Omental fat pad (tissue), 4 donors: ENCODE measurements at places on chromosomes 11 and 22. TPM values are rescaled to one million over a fixed set of nuclear protein-coding genes. Genes with fewer than 3 reads are reported as not detected.

DNA sequence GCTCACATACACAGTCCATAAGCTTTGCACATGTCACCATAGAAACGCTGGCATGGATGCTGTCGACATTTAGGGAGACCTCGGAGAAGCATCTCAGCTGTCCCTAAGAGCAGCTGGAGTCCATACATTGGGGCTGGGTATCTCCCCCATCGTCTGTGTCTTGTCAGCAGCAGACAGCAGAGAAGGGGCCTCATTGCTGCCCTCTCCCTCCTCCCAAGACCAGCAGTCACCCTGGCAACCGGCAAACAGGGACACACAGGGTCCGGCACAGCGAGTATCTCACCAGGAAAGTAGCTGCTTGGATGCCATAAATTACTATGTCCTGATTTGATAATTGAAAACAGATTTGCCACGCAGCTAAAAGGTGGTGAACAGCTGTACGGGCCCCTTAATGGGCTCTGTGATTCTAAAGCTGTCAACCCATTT is 84.4 kb downstream of the CD44 start:
- no peak for DNase-seq

DNA sequence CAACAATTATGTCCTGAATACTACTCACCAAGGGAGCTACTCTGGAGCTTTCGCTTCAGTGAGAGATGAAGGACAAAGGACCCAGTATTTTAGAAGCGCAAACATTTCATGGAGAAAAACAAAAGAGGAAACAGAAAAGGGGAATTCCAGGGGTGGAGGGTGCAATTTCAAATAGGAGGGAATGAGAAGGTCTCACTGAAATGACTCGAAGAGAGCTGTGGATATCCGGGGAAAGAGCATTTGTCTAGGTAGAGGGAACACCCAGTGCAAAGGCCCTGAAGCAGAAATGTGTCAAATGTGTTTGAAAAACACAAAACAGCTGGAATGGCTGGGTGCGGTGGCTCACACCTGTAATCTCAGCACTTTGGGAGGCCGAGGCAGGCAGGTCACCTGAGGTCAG is 2.4 kb downstream of the RPS19BP1 start:
- DNase-seq = no peak

DNA sequence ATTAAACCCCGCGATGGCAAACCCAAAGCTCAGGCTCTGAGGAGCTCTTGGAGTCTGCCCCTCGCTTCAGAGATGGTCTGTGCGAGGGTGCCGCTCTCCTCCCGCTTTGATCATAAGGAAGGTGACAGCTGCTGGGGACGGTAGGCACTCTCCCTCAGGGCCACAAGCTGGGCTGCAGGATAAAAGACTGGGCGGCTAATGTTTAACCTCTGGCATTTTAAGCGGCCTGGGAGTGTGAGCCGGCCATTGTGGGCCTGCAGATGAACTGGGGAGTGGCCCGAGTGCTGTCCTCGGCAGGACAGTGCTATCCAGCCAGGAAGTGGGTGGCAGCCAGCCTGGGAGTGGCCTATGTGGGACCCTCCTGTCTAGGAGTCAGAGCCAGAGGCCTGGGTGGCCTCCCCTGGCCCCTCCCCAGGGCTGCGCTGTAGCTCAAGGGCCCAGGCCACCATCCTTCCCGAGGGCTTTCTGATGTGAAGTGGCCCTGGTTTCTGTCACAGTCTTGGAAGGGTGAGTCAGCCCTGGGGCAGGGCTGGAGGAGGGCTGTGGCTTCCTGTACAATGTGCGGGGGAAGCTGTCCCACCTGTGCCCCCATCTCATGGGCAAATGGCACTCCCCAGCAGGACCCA is 58.7 kb upstream of the PRODH start:
- no peak for DNase-seq

GRCh38 chr11:128725630-128726319 is 31.9 kb downstream of the FLI1 start:
- no peak for DNase-seq

DNA sequence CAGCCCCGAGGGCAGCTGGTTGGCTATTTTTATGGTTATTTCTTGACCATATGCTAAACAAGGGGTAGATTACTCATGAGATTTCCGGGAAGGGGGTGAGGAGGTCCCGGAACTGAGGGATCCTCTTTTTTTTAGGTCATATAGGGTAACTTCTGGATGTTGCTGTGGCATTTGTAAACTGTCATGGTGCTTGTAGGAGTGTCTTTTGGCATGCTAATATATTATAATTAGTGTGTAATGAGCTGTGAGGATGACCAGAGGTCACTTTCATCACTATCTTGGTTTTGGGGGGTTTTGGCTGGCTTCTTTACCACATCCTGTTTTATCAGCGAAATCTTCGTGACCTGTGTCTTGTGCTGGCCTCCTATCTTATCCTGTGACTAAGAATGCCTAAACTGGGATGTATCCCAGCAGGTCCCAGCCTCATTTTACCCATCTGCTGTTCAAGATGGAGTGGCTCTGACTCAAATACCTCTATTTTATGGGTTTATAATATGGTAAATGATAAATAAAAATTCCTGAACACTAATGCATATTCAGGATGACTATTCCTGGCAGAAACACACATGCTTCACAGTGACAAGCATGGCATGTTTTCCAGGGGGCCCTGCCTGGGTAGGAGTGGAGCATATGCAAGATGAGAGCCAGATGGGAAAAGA is 11.2 kb downstream of the KREMEN1 start:
- DNase-seq = no peak

GRCh38 chr11:102317099-102317767 is at the start of gene BIRC3:
Gene BIRC3 (plus strand): TSS chr11:102317484. CDS start chr11:102324510, 7,026 bp downstream.
- DNase-seq = peak; percentile 74

The ZDHHC5 gene
- total RNA-seq = 51.7 TPM

GRCh38 chr11:111417011-111417765 is 38.1 kb upstream of the POU2AF1 start:
- no peak for DNase-seq

DNA sequence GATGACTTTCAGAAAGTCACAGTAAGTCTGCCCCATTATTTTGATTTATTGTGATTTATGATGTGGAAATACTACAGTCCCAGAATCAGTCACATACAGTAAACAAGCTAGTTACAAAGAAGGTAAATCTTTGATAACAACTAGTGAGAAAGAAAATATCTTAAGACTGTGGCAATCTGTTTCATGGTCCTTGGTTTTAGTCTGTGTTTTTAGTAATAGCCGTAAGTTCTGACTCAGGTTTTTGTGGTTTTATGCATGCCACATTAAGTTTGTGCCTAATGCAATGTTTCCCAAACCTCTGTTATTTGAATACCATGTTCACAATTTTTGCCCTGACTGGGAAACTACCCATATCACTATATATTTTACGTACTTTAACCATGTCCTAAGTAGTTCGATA is 6.7 kb downstream of the CEP295 start:
- no peak for DNase-seq

DNA sequence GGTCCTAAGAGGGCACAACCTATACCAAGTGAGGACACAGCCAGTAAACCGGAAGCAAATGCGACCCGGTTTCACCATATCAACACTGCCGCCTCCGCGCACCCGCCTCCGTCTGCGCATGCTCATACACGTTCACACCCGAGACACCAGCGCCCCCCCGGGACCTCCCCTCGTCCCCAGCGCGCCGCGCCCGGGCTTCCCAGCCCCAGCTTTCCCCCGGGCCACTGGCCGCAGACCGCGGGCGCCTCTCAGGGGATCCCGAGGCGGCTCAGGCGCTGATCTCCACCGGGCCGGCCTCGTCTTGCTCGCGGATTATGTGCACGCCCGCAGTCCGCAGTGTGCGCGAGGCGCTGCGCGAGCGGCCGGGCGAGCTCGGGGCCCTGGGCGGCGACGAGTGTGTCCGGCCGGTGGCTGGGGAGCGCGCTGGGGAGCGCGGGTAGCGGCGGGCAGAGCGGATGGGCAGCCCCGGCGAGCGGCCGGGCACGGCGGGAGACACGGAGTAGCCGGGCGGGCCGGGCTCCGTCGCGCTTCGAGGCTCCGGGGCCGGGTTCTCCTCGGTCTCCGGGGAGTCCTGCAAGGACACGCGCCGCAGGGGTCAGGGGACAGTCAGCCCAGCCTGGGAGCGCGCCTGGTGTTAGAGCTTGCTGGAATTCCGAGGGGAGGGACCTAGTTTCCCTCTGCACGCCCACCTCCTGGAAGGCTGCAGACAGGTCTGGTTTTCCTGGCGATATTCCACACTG is 2.0 kb downstream of the HEPN1 start:
- no peak for DNase-seq
